ENCODE measurements at places on chromosomes 13 and 19.

GRCh38 chr13:29136341-29136740 is 316.2 kb downstream of the MTUS2 start:
- no peak for DNase-seq

- DNase-seq, result no peak
These were observed 8.4 kb upstream of the ECH1 start for GRCh38 chr19:38839816-38840582.

DNA sequence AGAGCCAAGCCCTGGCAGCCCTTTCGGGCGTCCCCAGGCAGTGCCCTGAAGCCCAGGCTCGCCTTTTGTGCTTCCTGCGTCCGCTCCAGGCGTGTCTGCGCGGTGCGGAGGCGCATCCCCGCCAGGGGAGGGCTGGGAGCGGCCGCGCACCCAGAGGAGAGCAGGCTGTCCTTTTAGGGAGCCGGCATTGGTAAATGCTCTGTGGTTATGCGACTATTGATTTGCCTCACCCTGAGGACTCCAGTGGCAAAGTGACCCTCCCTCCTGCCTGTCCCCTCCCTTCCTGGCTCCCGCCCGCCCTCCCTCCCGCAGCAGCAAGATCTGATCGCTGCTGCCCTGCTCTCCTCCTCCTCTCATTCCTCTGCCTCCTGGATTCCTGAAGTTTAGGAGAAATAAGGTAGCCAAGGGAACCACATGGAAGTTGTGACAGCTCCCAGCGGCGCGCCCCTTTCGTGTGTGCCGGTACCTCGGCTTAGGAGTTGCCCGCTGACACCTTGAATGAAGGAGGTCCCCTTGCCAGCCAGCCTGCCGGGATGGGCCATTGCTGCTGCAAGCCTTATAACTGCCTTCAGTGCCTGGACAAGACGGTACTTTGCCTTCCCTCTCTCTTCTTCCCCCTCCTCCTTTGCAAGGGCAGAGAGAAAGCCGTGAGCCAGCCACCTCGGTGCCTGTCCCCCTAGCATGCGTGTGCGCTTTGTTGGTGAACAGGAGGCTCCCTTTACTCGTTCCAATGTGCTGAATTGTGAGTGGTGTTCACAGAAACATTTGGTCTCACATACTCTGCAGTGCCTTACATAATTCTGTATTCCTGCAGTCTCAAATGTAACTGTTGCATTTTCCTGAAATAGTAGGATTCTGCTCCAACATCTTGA is 166.9 kb downstream of the SLC7A1 start:
- no peak for DNase-seq

DNA sequence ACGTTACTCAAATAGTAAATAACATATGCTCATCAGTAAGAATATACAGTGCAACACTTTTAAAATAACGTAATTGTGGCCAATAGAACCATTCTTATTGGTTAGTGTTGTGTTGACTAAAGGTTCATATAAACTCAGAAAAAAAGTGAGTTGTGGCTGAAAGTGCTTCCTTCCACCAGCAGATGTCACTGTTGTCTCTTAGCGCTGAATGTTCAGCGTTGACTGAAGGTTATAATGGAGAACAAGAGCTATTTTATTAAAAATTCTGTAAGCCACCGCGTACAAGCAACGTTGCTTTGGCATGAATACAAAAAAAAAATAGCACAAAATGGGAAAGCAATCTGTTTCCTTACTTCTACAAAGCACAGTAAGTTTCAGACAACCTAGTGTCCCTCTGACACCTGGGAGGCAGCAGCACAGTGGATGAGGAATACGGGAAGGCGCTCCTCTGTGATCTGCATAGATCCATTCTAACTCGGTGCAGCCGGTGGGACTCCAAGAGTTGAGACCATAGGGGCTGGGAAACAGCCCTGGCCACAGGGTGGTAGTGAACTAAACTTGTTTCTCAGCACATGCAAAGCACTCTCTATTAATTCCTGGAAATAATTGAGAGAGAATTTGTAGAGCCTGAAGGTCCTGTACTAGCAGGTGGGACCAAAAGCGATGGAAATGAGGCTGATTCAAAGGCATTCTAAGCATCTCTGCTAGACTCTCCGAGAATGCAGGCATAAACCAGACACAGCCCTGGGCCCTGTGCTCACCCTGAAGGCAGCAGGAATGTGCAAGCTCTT is 23.9 kb upstream of the OXGR1 start:
- peak; percentile 34 for DNase-seq
